ENCODE measurements at places on chromosomes 1 and 21.

DNA sequence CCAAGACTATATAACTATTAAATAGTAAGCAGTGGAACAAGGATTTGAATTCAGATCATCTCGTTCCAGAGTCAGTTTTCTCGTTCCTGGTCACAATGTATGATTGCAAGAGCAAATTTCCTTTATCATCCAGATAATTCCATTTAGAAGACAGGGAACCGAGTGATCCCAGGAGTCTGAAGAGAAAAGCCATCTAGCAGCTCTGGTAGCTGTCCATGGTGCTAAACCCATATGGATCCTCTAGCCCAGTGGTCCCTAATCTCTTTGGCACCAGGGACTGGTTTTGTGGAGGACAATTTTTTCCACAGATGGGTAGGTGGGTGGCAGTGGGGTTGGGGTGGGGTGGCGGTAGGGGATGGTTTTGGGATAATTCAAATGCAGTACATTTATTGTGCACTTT, 229.4 kb downstream of the PTPRU start:
- DNase-seq: no peak

GRCh38 chr1:161131523-161132409, 701 bp downstream of the DEDD start:
- DNase-seq: no peak

GRCh38 chr1:112855152-112855828, 100.7 kb downstream of the SLC16A1 start:
- DNase-seq: no peak

DNA sequence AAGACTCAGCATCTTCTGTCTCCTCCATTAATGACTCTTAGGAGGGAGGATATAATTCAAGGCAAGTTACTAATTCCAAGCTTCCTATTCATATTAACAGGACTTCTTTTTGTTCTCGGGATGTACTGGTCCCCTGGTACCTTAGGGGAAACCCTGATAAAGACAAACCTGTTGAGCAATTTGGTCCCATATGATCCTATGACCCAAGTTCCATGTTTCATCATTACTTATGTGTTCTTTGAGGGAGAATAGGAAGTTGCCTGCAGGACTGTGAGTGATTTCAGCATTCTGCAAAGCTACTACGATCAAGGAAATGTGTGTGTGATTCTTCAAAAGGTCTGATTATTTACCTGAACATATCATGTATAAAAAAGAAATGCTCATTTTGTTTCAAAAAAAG, 5.8 kb upstream of the FMO3 start:
- DNase-seq: no peak

GRCh38 chr1:58104960-58105359, 441.6 kb downstream of the OMA1 start:
- DNase-seq: peak; percentile 26

DNA sequence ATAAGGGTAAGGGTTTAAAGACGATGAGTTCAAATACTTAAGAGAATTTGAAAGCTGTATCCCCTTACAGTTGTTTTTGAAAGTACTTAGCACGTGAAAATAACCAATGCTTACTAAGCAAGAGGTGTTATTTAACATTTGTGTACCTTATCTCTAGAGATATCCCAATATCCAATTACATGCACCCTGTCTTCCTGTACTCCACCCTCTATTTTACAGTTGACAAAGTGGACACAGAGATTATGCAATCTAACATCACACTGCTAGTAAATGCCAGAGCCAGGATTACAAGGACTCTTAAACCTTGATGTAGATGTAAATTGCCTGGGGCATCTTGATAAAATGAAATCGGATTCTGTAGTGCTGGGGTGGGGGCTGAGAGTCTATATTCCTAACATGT, 72.0 kb downstream of the GDAP2 start:
- DNase-seq: no peak

GRCh38 chr21:41656946-41657525, 109.8 kb downstream of the RIPK4 start:
- DNase-seq: no peak

DNA sequence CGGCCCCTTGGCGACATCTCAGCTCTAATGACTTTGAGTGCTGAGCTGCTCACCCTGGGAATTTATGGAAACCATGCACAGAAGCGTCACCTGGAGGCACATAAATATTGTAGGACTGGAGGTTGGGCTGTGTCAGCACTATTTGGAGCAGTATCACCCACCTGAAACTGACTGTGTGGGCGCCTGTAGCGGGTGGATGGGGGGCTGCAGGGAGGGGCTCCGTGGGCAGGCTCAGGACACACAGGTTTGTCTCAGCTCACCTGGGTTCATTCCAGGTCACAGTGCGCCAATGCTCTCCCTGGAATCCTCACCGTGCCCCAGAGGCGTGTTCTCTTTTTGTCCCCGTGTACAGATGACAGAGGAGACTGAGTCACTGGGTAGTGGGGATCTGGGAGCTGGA, 74.8 kb upstream of the ACTL8 start:
- no peak for DNase-seq

DNA sequence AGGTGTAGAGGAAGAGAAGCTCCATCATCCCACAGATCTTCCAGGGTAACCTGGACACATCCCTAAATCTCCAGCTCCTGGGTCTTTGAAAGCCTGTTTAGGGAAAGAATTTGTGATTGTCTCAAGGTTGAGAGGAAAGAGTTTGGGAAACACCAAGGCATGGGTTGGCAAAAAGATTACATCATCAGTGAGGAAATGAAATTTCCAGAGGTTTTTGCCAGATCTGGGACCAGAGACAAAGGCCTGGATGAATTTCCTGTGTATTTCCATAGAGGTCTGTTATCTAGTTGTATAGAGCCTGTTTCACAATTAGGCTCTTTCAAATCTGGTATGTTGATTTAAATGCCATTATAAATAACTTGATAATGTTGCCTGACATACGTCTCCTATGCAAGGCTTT, 82.3 kb downstream of the GPR89B start:
- no peak for DNase-seq
